ENCODE measurements at places on chromosomes 13 and 19. TPM values are rescaled to one million over a fixed set of nuclear protein-coding genes. Genes with fewer than 3 reads are reported as not detected.
A peak's percentile ranks its signal among the peaks of the same experiment; 100 is the strongest.

Gene STAP2
- 218 TPM for total RNA-seq

Gene NALCN
- 0.27 TPM for total RNA-seq

Gene BRME1
- 20.0 TPM for total RNA-seq

Gene COL5A3
- 2.4 TPM for total RNA-seq

Gene DAPK3
- 53.7 TPM for total RNA-seq

Gene TEAD2
- 17.7 TPM for total RNA-seq

Gene IGFL1
- total RNA-seq: not detected

DNA sequence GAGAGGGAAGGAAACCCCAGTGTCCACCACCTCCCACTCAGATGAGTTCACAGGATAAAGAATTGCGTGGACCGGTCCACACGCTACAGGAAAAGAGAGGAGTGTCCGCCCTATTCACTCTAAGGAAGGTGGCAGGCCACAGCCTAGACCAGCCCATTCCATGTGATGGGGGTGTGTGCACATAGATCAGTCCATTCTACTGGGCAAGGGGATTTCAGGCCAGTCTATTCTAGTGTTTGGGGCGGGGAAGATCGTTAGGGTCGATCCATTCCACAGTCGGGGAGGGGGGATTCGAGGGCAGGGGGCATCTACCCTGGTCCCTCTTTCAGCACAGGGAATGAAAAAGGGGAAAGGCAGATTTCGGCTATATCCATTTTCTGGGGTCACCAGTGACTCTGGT is 7.8 kb downstream of the FIZ1 start:
- H3K27ac ChIP-seq: no peak overlapping the region
- no peaks in the 10 kb centered on the region for H3K27me3 ChIP-seq
- no peak for DNase-seq

DNA sequence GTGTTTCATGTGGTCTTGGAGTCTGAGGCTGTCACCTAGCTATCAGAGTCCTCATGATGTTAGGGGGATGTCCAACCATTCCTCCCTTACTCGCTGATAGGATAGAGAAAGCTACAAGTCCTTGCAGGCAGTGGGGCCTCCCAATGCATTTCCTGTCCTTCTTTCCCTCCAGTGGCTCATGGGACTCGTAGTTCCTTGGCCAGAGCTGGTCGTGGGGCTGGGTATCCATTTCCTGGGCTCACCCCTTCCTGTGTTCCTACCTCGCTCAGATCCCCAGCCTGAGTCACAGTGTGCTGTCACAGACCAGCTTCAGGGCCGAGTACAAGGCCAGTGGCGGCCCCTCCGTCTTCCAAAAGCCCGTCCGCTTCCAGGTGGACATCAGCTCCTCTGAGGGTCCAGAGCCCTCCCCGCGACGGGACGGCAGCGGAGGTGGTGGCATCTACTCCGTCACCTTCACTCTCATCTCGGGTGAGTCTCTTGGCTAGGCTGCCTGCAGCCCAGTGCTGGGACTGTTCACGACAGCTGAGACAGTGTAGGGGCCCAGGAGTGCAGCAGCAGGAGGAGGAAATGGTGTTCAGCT is 19.1 kb downstream of the TMEM150B start:
- H3K27ac ChIP-seq: no peak overlapping the region
- no peaks in the 10 kb centered on the region for H3K4me1 ChIP-seq
- no peak overlapping the region for H3K4me3 ChIP-seq
- no peak for DNase-seq
- H3K36me3 ChIP-seq: no peaks in the 10 kb centered on the region

DNA sequence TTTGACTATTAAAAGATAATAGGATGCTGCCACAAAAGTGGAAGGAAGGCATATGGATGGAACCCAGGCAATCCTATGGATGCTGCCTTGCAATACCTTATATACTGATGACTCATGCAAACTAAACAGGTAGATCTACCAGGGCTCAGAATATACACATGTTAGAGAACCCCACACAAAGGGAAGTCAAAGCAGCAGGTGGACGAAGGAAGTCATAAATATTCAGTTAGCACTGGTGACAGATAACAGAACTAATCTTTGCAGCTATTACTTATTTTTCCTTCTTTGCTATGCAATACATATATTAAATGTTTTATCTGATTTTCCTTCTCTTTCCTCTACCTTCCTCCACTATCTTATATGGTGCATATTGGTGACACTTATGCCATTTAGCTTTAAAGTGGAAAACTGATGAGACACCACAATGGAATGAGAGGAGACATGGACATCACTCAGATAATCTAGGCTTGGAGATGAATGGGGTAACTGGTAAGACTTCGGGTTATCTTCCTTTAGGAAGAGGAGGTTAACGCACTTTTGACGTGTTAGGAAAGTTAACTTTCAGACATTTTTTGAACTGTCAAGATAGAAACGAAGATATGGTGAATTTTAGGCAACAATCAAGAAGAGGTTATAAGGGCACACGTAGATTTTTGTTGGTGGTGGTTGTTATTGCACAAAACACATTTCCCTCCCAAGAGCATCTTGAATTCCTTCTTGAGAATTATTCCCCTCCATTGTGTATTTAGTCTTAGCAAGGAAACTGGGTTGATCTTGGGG is 39.8 kb upstream of the MBNL2 start:
- no peak overlapping the region for H3K4me3 ChIP-seq
- H3K27ac ChIP-seq: no peak overlapping the region
- no peak for DNase-seq
- no peaks in the 10 kb centered on the region for H3K4me1 ChIP-seq

GRCh38 chr13:96053003-96053703 is at the start of gene UGGT2:
Gene UGGT2 (minus strand): TSS chr13:96053401. CDS start chr13:96053312, 89 bp downstream.
- no peaks in the 10 kb centered on the region for H3K27me3 ChIP-seq
- peak within 1 kb of the TSS; percentile 85 for H3K4me3 ChIP-seq
- peak; percentile 95 for DNase-seq
- no peaks in the 10 kb centered on the region for H3K36me3 ChIP-seq
- H3K27ac ChIP-seq: peak within 1 kb of the TSS; percentile 61

GRCh38 chr19:7902796-7903243 is 857 bp upstream of the MAP2K7 start:
- H3K27me3 ChIP-seq: no peaks in the 10 kb centered on the region
- DNase-seq: peak; percentile 50
- peak overlapping the region; percentile 52 for H3K4me3 ChIP-seq
- H3K36me3 ChIP-seq: no peaks in the 10 kb centered on the region
- H3K4me1 ChIP-seq: peaks cover 14% of the 10 kb centered on the region

All from colonic mucosa (tissue), 4 donors.